T-cell (primary cell): ENCODE measurements at places on chromosomes 6 and 20. TPM values are rescaled to one million over a fixed set of nuclear protein-coding genes. Genes with fewer than 3 reads are reported as not detected.

Gene TRIM31
- total RNA-seq, result not detected

- no peaks in the 10 kb centered on the region for H3K36me3 ChIP-seq
- H3K4me3 ChIP-seq, result no peak overlapping the region
- no peaks in the 10 kb centered on the region for H3K4me1 ChIP-seq
- DNase-seq, result no peak
Observed at GRCh38 chr20:59676851-59677182, 72.5 kb downstream of the PHACTR3 start.

GRCh38 chr6:167416676-167417430 is 92.0 kb downstream of the TTLL2 start:
- H3K27ac ChIP-seq, result no peak overlapping the region
- no peak overlapping the region for H3K4me3 ChIP-seq
- DNase-seq, result no peak
- no peaks in the 10 kb centered on the region for H3K36me3 ChIP-seq

- H3K36me3 ChIP-seq, result no peaks in the 10 kb centered on the region
- no peak overlapping the region for H3K27ac ChIP-seq
- H3K4me1 ChIP-seq, result no peaks in the 10 kb centered on the region
- H3K27me3 ChIP-seq, result no peaks in the 10 kb centered on the region
Observed at GRCh38 chr20:7742479-7742878, 197.8 kb downstream of the HAO1 start.

DNA sequence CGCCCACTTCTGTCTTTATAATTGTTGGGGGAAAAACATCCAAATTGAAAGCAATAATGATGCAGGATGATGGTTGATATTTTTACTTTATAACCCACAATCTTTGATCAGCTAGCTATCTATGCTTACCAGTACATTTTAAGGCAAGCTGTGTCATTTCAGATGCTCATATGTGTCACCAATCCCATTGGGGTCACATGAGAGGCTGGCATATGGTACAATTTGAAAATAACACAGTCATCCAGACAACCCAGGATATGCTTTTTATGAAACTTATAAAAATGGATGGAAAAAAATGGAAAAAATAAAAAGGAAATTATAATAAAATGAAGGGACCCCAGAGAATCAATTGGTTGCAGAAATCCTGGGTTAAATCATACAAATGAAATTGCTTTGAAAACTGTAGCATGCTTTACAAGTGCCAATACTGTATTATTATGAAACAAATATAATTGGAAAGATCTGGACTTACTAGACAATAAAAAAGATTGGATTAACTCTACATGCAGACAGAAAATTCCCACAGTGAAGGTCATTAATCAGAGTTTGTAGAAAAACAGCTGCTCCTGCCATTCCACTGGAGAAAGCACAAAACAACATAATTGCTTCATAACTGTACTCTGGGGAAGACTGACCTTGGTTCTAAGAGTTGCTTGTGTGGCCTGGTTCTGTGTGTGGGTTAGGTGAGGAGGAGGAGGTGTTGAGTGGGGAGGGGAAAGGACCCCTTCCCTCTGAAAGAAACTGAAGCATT is 13.3 kb upstream of the PRIM2 start:
- no peak overlapping the region for H3K4me3 ChIP-seq
- no peaks in the 10 kb centered on the region for H3K4me1 ChIP-seq
- no peak for DNase-seq
- H3K36me3 ChIP-seq, result no peaks in the 10 kb centered on the region

GRCh38 chr6:117776441-117776840 is 101.2 kb downstream of the NUS1 start:
- no peaks in the 10 kb centered on the region for H3K4me1 ChIP-seq
- no peak overlapping the region for H3K27ac ChIP-seq
- H3K36me3 ChIP-seq, result no peaks in the 10 kb centered on the region
- DNase-seq, result no peak
- no peaks in the 10 kb centered on the region for H3K27me3 ChIP-seq

DNA sequence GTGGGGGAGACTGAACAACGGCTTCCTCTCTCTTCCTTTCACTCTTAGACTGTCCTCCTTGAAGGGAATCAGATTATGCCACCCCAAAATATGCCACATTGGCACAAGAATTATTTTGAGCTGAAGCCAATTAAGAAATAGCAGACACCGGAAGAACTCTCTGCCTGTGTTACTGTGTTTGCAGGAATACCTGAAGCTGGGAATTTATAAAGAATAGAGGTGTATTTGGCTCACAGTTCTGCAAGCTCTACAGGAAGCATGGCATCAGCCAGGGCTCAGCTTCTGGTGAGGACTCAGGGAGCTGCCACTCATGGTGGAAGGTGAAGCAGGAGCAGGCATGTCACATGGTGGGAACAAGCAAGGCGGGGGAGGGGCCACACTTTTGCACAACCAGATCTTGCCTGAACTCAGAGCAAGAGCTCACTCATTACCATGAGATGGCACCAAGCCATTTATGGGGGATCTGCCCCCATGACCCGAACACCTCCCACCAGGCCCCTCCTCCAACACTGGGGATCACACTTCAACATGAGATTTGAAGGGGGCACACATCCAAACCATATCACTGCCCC is 46.0 kb downstream of the PCNA start:
- H3K36me3 ChIP-seq, result no peaks in the 10 kb centered on the region
- no peaks in the 10 kb centered on the region for H3K27me3 ChIP-seq
- no peak overlapping the region for H3K4me3 ChIP-seq
- no peak for DNase-seq
- no peak overlapping the region for H3K27ac ChIP-seq

Gene OR12D3
- not detected for total RNA-seq

DNA sequence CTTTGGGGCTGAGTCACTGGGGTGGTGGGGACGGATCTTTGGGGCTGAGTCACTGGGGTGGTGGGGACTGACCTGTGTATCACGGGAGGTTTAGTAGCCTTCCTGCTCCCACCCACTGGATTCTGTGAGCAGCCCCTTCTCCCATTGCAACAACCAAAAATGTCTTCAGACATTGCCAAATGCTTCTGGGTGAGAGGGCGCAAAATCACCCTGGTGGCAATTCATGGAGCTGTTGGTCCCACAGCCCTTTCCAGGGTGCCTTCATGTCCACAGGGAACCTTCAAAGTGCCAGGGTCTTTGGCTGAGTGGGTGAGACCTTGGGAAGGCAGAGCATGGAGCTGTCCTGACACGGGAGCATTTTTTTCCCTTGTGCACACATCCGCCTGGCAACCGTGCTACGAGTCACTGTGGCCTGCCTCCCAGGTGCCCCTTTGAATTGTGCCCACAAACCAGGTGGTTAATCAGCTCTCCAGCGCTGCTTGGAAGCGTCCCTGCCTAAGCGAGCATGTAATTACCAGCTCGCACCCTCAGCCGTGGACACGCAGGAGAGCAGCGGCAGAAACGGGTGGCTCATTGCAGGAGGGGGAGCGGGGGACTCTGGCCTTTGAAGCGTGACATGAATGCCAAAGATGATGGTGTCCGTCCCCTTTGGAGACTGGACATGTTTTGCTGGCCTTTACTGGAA is 27.4 kb upstream of the APCDD1L start:
- no peak overlapping the region for H3K27ac ChIP-seq
- H3K4me3 ChIP-seq, result no peak overlapping the region
- H3K27me3 ChIP-seq, result peaks cover 12% of the 10 kb centered on the region
- no peaks in the 10 kb centered on the region for H3K36me3 ChIP-seq
- H3K4me1 ChIP-seq, result no peaks in the 10 kb centered on the region
- DNase-seq, result no peak

DNA sequence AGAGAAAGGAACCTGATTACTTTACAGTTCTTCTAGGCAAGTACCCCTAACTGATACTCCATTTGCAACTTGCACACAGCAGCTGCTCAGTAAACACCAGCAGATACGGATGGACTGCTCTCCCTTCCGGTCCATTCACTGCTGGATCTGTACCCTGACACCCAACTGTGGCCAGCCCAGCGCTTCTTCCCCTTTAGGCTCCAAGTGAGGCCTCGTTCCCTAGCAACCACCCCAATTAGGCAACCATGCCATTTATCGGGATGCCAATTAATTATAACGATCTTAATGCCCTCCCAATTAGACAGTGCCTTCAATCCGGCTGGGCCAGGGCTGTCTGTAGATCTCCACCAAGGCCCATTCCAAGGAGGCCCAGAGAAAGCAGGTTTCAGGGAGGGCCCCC is 3.2 kb downstream of the SULF2 start:
- no peak overlapping the region for H3K27ac ChIP-seq

Gene LHFPL5
- not detected for total RNA-seq

DNA sequence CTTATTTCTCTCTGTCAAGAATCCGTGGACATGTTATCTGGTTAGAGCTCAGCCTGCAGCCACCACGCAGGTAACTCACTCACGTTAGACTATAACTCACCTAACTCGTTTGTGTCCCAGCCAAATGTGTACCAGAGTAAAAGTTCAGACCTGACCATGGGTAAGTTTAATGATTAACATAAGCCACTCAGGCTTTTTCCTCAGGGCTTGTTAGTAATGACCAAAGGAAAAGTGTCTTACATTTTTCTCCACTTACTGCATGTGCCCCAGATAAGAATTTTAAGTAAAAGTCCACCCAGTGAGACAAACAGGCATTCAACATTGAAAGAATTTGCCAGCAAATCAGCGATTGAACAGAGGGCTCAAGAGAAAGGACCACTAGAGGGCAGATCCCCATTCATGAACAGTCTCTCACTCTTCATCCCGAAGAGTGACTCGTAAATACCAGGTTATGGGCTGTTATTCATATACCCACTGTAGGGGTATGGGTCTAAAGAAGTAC is at the start of gene PKHD1:
PKHD1 (minus strand) TSS at position 116 of the 502 bp plus-strand sequence. CDS start 2,680 bp downstream, outside the sequence.
- H3K27ac ChIP-seq, result no peak within 1 kb of the TSS
- peaks cover 3% of the 10 kb centered on the region for H3K27me3 ChIP-seq
- no peaks in the 10 kb centered on the region for H3K36me3 ChIP-seq
- no peak within 1 kb of the TSS for H3K4me3 ChIP-seq
- no peaks in the 10 kb centered on the region for H3K4me1 ChIP-seq

- no peak overlapping the region for H3K4me3 ChIP-seq
- no peaks in the 10 kb centered on the region for H3K27me3 ChIP-seq
- H3K4me1 ChIP-seq, result peaks cover 16% of the 10 kb centered on the region
- H3K36me3 ChIP-seq, result no peaks in the 10 kb centered on the region
- no peak overlapping the region for H3K27ac ChIP-seq
Observed at GRCh38 chr6:149125309-149125708, 192.2 kb upstream of the TAB2 start.

Gene MROH8
- total RNA-seq, result 1.3 TPM

Gene HLA-DOB
- total RNA-seq, result 3.3 TPM

GRCh38 chr20:39632176-39632575 is 670.0 kb downstream of the DHX35 start:
- no peaks in the 10 kb centered on the region for H3K27me3 ChIP-seq
- no peaks in the 10 kb centered on the region for H3K4me1 ChIP-seq
- no peaks in the 10 kb centered on the region for H3K36me3 ChIP-seq
- no peak overlapping the region for H3K4me3 ChIP-seq
- DNase-seq, result no peak

Gene CYP24A1
- total RNA-seq, result 0.13 TPM

GRCh38 chr6:10837009-10837621 is 1.2 kb downstream of the MAK start:
- H3K4me1 ChIP-seq, result peaks cover 12% of the 10 kb centered on the region
- H3K27ac ChIP-seq, result no peak overlapping the region
- peaks cover 44% of the 10 kb centered on the region for H3K27me3 ChIP-seq
- DNase-seq, result no peak
- H3K4me3 ChIP-seq, result peak overlapping the region; percentile 55
- H3K36me3 ChIP-seq, result no peaks in the 10 kb centered on the region

DNA sequence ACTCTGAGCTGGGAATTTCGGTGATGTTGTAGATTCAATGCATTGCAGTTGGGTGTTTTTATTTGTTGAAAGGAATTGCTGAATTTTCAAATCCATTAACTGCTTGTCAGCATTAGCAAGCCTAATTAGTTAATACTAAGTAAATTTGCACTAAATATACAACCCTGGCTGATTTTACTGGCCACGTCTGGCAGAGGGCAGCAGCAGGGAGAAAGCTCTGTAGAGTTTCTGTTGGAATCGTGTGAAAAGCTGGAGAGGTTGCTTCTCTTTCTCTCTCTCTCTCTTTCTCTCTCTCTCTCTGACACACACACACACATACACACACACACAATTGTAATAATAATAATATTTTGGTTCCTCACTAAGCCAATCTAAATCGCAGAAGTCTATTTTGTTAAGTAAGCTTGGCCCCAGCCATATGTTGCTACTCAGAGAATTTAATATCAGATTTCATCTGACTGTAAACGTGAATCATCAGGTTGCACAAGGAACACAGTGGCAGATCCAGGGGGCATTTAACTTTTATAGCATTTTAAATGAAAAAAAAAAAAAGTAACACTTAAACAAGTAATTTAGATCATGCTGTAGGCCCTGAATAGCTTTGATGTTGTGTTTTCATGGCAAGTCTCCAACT is 289.5 kb downstream of the ESR1 start:
- no peak overlapping the region for H3K27ac ChIP-seq
- no peak overlapping the region for H3K4me3 ChIP-seq
- H3K27me3 ChIP-seq, result no peaks in the 10 kb centered on the region

Gene RCAN2
- 2.5 TPM for total RNA-seq

Gene GPRC6A
- not detected for total RNA-seq

Gene GMPR
- 0.26 TPM for total RNA-seq

DNA sequence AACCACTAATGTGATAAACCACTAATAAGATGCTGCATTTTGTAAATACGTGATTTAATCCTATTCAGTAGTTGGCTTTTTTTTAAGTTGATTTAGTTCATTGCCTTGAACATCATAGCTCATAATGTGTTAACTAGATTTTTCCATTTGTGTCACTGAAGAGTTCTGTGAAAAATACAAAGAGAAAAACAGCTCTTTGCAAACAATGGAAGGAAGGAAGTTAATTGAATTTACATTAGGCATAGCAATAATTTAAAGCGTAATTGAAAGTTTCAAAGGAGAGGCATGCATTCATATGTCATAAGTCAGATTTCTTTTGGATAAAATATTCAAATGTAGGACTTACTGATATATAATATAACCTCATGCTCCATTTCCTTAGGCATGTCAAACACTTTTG is 102.3 kb downstream of the TBC1D7 start:
- H3K4me1 ChIP-seq, result peaks cover 7% of the 10 kb centered on the region
- no peaks in the 10 kb centered on the region for H3K36me3 ChIP-seq
- no peak for DNase-seq

- H3K4me1 ChIP-seq, result peaks cover 19% of the 10 kb centered on the region
- peak overlapping the region; percentile 81 for H3K27ac ChIP-seq
- no peaks in the 10 kb centered on the region for H3K36me3 ChIP-seq
Observed at GRCh38 chr6:26286168-26286877, 78.7 kb upstream of the BTN3A2 start.

DNA sequence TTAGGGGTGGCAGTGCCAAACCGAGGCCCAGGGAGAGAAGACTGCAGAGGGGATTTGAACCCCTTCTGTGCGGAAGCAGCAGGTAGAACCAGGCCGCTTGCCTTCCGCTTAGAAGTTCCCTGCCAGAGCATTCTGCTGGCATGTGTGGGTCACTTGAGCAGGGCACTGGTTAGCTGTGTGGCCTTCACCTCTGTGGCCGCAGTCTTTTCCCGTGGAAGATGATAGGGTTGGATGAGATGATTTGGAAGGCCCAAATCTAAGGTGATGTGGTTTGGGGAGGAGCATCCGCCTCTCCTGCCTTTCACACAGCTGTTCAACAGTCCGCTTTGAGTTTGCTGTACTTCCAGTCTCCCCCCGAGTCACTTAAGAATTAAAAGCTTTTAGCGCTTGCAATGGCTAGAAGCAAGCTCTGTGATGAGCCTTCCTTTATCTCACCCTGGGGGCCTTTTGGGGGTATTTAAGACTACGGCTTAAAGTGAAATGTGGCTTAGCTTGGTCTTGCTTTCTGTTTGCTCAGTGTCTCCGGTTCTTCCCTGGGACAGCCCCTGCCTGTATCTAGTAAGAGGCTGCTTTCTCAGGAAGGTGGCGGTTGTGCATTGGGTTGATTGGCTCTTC is 743 bp downstream of the CMTR1 start:
- H3K4me3 ChIP-seq, result peak overlapping the region; percentile 66
- peaks cover 7% of the 10 kb centered on the region for H3K4me1 ChIP-seq
- peak; percentile 15 for DNase-seq

- H3K27me3 ChIP-seq, result no peaks in the 10 kb centered on the region
- no peaks in the 10 kb centered on the region for H3K4me1 ChIP-seq
- no peaks in the 10 kb centered on the region for H3K36me3 ChIP-seq
Observed at GRCh38 chr6:54891536-54891935, 45.0 kb downstream of the FAM83B start.

Gene NRSN2
- total RNA-seq, result 1.8 TPM
